ENCODE measurements at places on chromosomes 3 and 15. TPM values are rescaled to one million over a fixed set of nuclear protein-coding genes. Genes with fewer than 3 reads are reported as not detected.

Gene TMEM212
- not detected for total RNA-seq

DNA sequence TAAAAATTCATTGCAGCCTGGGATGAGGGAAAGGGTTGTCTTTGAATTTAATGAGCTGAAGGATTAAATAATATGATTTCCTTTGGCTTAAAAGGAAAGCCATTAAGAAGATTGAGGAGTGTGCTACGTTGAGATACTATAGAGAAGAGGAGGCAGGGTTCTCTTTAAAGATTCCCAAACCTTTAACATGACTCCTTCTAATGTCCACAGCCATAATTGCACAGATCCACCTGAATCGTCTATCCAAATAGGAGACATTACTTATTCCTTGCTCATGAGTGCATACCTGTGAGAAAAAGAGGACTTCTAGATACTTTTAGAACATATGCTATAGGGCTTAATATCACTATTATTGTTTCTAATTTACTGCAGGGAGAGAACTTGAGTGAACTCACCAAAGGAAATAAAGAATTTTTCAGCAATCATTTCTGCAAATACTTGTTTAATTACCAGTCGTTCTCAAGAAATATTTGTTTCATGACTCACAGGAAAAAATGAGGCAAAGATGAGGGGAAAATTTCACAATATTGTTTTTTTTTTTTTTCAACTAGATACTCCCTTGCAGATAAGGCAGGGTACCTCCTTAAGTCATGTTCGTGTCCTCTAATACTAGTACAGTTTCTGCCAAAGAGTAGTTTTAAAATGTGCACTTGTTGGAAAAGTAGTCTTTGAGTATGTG lies 8.9 kb upstream of the SUCNR1 start:
- H3K36me3 ChIP-seq, result no peaks in the 10 kb centered on the region
- H3K4me1 ChIP-seq, result no peaks in the 10 kb centered on the region
- H3K27me3 ChIP-seq, result no peaks in the 10 kb centered on the region
- DNase-seq, result no peak
- H3K4me3 ChIP-seq, result no peak overlapping the region

DNA sequence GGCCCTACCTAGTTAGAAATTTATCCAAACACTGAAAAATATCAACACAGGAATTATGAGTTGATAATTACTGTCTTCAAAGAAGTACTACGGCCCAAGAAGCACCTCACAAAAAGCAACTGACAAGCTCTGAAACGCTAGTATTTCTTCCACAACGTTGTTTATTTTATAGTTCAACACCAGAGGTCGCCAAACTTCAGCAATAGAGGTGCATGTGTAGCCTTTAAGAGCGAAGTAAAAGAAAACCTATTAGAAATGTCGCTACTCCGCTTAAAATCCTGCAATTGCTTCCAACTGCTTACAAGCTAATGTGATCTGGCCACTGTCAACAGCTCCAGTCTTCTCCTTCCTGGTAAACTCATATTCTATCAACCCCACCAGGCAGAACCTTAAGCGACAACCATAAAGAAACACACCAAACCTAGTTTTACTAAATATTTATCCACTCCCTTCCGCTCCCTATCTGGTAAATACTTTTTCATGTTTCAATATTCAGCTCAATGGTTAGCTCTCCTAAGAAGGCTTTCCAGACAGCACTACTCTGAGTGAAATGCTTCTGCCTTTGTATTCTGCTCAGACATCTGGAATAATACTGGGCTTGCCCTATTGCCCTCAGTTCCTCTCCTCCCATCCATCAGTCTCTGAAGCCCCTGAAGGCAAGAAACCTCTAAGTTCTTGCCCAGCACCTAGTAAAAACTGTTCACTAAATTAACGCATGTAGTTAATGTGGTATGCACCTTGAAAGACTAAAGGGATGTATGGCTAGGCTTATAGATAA lies 110.2 kb downstream of the NR1I2 start:
- H3K27me3 ChIP-seq, result no peaks in the 10 kb centered on the region
- no peak overlapping the region for H3K4me3 ChIP-seq
- no peak for DNase-seq
- no peak overlapping the region for H3K27ac ChIP-seq

- H3K36me3 ChIP-seq, result no peaks in the 10 kb centered on the region
- H3K27me3 ChIP-seq, result peaks cover 30% of the 10 kb centered on the region
- no peak overlapping the region for H3K27ac ChIP-seq
- H3K4me1 ChIP-seq, result no peaks in the 10 kb centered on the region
- no peak overlapping the region for H3K4me3 ChIP-seq
- no peak for DNase-seq
These were observed 79.9 kb upstream of the ONECUT1 start for GRCh38 chr15:52870015-52870414.
